Mammary microvascular endothelial cell (primary cell): ENCODE measurements at places on chromosomes 7 and 10. TPM values are rescaled to one million over a fixed set of nuclear protein-coding genes. Genes with fewer than 3 reads are reported as not detected.

TAC1 gene
- total RNA-seq, result not detected in 2 replicates

C10orf62 gene
- total RNA-seq, result not detected in 2 replicates

C7orf57 gene
- total RNA-seq, result 0.15 and 0.20 TPM in 2 replicates

MYO1G gene
- under 0.01 and 0.25 TPM in 2 replicates for total RNA-seq

SPDYE11 gene
- total RNA-seq, result not detected in 2 replicates

ELAPOR2 gene
- total RNA-seq, result 39.5 and 44.4 TPM in 2 replicates

IQUB gene
- 0.69 TPM in 1 of 2 replicates, not detected in the other for total RNA-seq

AOAH gene
- 0.07 TPM in 1 of 2 replicates, not detected in the other for total RNA-seq

PI4K2A gene
- 25.2 and 26.0 TPM in 2 replicates for total RNA-seq

AKR1E2 gene
- 6.8 and 8.8 TPM in 2 replicates for total RNA-seq

CNTNAP2 gene
- total RNA-seq, result 0.20 TPM in 2 replicates

SNX10 gene
- total RNA-seq, result 2.8 and 3.5 TPM in 2 replicates

TMEM196 gene
- not detected in 2 replicates for total RNA-seq

LRRC17 gene
- total RNA-seq, result 2.1 and 3.3 TPM in 2 replicates

MYL10 gene
- not detected in 2 replicates for total RNA-seq

TACC2 gene
- 15.8 and 20.7 TPM in 2 replicates for total RNA-seq

SAP25 gene
- not detected in 2 replicates for total RNA-seq

MSANTD7 gene
- 9.7 and 10.8 TPM in 2 replicates for total RNA-seq

NSMCE4A gene
- 75.0 and 75.6 TPM in 2 replicates for total RNA-seq

LIPJ gene
- not detected in 2 replicates for total RNA-seq

FEZF1 gene
- not detected in 2 replicates for total RNA-seq

INHBA gene
- total RNA-seq, result 2.4 and 2.8 TPM in 2 replicates

CDC14C gene
- total RNA-seq, result not detected in 2 replicates

ASB10 gene
- not detected in 2 replicates for total RNA-seq

FAM25C gene
- total RNA-seq, result not detected in 2 replicates

AGR2 gene
- not detected in 2 replicates for total RNA-seq

CYP2C8 gene
- total RNA-seq, result not detected in 2 replicates

PVRIG gene
- not detected in 2 replicates for total RNA-seq

ASIC3 gene
- not detected in 2 replicates for total RNA-seq

ADIRF gene
- 34.7 and 71.8 TPM in 2 replicates for total RNA-seq

FOXP2 gene
- 0.34 and 1.5 TPM in 2 replicates for total RNA-seq

SCART1 gene
- total RNA-seq, result under 0.01 and 0.25 TPM in 2 replicates

CFAP69 gene
- total RNA-seq, result 0.27 and 0.74 TPM in 2 replicates
